ENCODE measurements at places on chromosomes 16 and 17.

- no peak for DNase-seq
These were observed 45.6 kb downstream of the KNOP1 start for GRCh38 chr16:19672378-19672777.

GRCh38 chr16:67477960-67478554, 2.9 kb downstream of the ATP6V0D1 start:
- no peak for DNase-seq

DNA sequence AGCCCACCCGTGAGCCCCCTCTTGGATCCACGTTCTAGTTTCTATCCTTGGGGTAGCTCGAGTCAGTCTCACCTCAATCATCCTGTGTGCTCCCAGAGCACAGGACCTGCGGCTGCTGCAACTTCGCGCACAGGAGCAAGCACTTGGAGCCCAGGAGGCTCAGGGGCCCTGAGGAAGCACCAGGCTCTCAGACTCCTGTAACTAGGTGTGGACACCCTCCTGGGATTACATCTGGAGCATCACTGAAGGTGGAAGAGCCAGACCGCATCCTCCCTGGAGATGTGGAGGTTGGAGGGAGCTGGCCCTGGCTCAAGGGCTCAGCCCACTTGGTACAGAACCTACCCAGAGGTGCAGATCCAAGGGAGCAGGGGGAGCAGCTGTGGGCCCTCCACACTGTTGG, 2.7 kb downstream of the HBQ1 start:
- DNase-seq = no peak

- no peak for DNase-seq
These were observed 370 bp downstream of the EVPL start for GRCh38 chr17:76026714-76027158.

GRCh38 chr17:13947499-13947898, 121.8 kb upstream of the COX10 start:
- DNase-seq = no peak

DNA sequence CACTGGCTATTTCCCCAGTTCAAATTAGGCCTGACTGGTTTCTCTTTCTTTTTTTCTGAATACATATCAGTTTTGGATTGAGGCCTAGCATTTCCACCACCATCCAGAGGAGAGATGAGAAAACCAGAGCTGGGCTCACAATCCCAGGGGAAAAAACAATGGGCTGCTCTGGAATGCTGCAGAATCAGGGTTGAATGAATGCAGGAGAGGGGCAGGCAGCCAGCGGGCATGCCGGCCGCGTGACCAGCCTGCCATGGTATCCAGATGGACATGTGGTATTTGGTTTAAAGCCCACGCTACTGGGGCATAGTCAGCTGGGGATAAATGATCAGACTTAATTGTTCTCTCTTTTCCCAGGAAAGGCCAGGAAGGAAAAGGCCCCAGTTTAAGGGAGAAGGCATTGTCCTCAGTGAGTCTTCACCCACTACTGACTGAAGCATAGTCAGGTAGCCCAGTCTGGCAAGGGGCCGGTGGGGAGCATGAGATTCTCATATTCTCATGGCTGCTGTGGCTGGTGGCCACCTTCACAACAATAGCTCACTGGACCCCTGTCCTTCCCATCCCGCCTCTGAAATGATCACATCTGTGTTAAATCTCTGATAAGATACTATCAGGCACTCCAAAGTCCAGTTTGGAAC, 38.7 kb upstream of the RHOT1 start:
- DNase-seq = no peak

GRCh38 chr16:78461496-78462287, 362.2 kb downstream of the WWOX start:
- no peak for DNase-seq

- no peak for DNase-seq
These were observed 3.1 kb downstream of the TPPP3 start for GRCh38 chr16:67389911-67390815.

- no peak for DNase-seq
These were observed 857 bp downstream of the TMC8 start for GRCh38 chr17:78131172-78132083.

GRCh38 chr16:71629278-71630016, 3.5 kb downstream of the MARVELD3 start:
- DNase-seq = no peak

GRCh38 chr16:67246756-67247191, 507 bp downstream of the FHOD1 start:
- no peak for DNase-seq

GRCh38 chr16:23694644-23695373, 16.1 kb downstream of the PLK1 start:
- no peak for DNase-seq

- no peak for DNase-seq
These were observed 15.1 kb downstream of the TTYH2 start for GRCh38 chr17:74228306-74228978.

DNA sequence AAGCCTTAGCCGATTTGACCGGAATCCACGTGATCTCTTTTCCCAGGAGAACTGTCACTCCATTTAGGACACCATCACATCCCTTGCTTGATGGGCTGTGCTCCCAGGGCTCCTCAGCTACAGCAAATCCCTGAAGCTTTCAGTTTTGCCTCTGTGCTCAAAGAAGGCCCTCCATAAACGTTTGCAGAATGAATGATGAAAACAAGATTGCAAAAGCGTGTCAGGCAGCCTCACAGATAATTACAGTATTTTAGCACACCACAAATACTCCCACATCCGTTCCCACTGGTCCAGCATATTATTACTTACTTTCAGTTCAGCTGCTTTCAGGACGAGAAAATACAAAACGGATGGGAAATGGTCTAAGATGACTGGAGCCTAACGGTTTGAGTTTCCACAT, 84.6 kb downstream of the USP31 start:
- DNase-seq = no peak

GRCh38 chr17:1123921-1124715, 55.7 kb downstream of the ABR start:
- no peak for DNase-seq

- DNase-seq = no peak
These were observed 260.8 kb downstream of the ZFHX3 start for GRCh38 chr16:72787130-72787513.

DNA sequence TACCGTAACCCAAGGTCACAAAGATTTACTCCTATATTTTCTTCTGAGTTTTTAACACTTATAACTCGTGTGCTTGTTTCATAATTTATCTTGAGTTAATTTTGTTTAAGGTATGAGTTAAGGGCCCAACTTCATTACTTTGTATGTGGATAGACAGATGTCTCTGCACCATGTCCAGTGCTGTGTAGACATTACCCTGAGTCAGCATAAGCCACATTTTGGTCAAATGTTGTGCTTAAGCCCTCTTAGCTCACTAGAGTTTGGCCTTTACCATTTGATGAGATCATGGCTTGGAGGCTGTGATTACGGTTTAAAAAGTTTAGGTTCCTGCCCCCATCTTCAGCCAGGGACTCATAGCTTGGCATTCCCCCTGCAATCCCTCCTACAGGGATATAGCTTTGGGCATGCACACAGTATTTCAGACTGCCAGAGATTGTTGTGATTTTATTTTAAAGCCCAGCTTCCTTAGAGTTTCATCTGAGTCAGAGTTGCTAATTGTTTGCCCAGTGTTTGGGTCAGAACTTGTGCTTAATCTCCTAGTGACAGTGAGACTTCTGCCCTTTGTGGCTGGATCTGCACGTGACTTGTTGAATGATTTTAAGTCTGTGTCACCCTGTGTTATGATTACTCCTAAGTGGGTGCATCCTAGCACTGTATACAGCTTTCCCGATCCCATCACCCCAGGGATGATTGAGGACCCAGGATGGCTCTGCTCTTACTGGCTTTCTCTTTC, 393.1 kb downstream of the CNTNAP4 start:
- no peak for DNase-seq

DNA sequence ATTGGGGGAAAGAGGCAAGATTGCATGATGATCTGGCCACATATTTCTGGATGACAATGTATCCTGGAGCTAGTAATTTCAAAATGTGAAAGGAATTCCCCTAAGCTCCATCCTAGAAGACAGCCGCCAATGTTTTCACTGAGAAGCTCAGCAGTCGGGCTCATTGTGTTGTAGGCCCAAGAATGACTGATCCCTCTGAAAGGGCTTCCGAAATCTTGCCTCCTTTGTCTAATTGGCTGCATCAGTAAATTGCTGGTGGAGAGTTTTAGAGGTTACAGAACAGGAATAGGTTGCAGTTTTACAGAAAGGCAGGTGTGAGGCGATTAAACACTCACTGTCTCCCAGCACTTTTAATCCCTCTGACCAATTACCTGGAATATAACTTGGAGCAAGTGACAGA, 464.1 kb upstream of the SALL1 start:
- no peak for DNase-seq

DNA sequence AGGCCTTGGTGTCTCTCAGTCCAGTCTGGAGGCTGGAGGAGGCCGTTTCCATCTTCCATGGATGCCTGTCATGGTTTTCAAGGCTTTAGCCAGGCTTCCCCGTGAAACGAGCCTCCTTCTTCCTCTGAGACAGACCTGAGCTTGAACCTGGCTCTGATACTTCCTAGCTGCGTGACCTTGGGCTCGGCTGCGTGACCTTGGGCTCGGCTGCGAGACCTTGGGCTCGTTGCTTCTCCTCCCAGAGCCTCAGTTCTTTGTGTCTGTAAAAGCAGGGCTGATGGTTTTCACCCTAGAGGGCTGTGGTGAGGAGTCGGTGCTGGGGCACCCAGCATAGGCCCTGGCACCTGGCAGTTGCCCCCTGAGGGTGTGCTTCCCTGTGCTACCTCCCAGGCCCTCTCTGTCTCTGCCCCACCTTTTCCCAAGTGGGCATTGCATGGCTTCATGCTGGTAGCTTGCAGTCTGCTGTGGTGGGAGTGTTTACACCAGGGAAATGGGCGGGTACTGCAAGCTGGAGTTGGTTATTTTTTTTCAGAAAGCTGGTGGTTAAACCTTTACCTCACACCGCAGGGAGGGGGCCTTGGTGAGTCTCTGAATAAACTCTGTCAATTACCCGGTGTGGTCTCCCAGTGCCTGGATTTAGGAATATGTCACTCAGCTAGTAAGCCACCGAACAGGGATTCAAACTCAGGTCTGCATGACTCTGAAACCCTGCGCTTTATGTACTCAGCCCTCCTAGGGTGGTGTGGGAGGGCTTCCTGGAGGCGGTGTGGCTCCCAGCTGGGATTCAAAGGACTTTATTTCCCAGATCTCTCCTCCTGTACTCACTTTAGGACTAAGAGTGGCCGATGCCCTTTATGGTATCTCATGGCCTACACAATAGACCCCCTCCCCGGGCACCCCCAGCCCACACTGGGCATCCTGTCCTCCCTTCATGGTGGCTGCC, 129.0 kb upstream of the CIBAR2 start:
- no peak for DNase-seq

DNA sequence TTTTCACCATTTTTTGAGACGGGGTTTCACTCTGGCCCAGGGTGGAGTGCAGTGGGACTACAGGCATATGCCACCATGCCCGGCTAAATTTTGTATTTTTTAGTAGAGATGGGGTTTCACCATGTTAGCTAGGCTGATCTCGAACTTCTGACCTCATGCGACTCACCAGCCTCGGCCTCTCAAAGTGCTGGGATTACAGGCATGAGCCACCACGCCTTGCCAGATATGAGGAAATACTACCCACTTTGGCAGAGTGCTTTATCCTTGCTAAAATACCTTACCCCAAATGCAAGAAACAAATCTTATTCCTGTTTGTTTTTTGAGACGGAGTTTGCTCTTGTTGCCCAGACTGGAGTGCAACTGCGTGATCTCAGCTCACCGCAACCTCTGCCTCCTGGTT, 62.9 kb upstream of the MGAT5B start:
- no peak for DNase-seq

DNA sequence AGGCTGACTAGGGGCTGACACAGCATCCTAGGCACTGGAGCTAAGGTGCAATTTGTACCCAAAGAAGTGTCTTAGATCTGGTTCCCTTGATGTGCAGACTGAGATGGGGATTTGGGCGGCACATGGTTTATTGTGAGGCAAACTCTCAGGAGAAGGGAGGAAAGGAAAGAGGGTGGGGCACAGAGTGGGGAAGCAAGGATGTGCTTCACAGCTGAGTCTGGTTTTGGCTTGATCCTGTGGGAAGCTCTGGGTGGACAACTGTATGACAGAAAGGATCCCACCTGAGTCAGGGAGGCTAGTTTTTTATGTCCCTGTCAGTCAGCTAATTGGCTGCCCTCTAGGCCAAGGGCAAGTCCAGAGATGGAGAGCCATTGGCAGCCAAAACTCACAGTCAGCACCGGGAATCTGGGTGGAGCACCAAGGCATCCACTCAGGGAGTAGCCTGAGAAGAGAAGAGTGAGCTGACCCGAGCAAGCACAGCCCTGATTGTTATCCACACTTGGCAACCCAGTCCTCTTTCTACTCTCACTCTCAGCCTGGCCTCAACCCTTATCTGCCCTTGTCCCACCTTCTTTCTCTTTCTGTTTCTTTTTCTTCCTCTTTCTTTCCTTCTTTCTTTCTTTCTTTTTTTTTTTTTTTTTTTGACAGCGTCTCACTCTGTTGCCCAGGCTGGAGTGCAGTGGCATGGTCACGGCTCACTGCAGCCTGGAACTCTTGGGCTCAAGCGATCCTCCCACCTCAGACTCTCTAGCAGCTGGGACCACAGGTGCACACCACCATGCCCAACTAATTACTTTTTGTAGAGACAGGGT, 12.0 kb downstream of the ARL4D start:
- no peak for DNase-seq

GRCh38 chr16:67668495-67669157, 2.0 kb downstream of the C16orf86 start:
- DNase-seq = no peak

DNA sequence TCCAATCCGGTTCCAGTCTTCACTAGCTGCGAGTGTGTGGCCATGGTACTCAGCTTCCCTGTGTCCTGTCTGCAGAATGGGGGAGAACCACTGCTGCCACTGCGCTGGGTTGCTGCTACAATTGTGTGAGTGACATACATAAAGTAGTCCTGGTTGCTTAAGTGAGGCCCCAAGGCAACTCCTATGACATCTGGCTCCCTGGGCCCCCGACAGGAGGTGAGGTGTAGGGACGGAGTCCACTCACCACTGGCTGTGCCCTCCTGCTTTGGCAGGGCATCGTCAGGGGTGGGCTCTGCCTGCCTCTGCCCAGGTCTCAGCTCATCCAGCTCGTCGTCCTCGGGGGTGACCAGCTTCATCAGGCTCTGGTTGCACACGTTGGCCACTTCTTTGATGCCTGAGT, 20.4 kb downstream of the VAC14 start:
- DNase-seq = no peak

GRCh38 chr16:10738231-10739077, 5.2 kb upstream of the NUBP1 start:
- peak; percentile 65 for DNase-seq

- no peak for DNase-seq
These were observed 117.4 kb downstream of the NLK start for GRCh38 chr17:28159924-28160323.

DNA sequence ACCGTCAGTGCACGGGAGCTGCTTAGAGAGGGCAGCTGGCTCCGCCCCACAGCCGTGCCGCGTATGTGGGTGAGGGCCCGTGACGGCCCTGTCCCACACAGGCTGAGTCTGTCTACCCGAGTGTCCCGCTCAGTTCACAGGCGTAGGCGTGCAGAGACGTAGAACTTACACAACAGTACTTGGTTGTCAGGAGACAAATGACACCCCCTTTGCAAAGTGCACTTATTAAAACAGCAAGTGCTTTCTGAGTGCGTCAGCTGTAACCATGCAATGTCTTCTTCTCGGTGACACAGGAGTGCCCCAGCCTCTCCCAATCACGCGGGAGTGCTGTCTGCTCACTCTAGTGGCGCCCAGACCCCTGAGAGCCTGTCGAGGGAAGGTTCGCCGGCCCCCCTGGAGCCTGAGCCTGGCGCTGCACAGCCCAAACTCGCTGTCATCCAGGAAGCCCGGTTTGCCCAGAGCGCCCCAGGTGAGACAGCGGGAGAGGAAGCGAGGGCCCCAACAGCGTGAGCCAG, 64.2 kb downstream of the FOXK2 start:
- no peak for DNase-seq
